ENCODE measurements at places on chromosomes 12 and 14. TPM values are rescaled to one million over a fixed set of nuclear protein-coding genes. Genes with fewer than 3 reads are reported as not detected.

GRCh38 chr14:26255213-26255612 lies 342.6 kb downstream of the NOVA1 start:
- DNase-seq, result peak; percentile 18

DNA sequence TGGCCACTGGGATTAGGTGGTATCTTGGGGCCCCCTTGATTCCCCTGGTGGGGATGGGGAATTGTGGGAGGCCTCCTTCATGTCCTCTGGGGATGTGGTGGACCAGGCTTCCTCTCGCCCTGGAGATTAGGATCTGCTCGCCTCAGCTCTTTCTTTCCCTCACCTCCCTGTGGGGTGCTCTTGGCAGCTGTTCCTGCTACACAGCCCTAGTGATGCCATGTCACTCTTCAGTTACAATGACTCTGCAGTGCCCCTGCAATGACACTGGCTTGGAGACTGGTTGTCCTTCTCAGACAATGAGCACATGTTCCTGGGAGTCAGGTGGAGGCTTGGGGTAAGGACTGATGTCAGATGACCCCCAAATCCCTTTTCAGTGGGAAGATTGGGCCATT lies 83.9 kb downstream of the ADCK1 start:
- DNase-seq, result no peak

GRCh38 chr14:95164506-95164905 lies 7.2 kb upstream of the DICER1 start:
- no peak for DNase-seq

GRCh38 chr14:43706900-43707299 lies 800.2 kb downstream of the FSCB start:
- no peak for DNase-seq

DNA sequence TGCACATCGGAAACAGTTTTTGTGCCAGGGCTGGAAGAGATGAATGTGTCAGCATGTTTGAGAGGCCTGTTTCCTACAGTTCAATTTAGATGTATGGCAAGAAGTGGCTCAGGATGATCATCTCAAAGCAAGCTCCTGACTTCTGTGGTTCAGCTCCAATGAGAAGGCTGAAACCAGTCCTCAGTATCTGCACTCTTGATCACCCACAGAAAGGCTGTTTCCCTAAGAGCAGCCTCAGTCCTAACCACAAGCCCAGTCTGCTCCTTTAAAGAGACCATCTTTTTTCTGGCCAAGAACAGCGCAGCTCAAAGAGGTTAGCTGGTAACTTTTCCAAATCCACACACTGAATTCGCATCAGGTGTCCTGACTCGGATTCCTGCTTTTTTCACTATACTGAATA lies 19.2 kb downstream of the CSRP2 start:
- DNase-seq, result no peak

DNA sequence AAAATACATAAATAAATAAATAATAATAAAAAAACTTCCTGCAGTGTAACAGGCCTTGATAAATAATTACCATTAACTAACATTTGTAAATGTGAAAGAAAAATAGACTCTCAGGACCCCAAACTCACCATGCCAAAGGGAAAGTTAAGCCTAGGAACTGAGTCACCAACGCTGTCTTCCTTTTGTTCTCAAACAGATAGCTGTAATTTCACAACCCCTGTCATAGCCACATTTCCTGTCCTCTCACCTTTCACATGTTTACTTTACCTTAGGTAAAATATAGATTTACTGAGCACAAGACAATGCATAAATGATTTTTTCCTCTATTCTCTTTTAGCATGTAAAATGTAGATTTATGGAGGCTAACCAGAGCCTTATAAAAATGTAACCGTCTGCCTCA lies 35.9 kb upstream of the CHST11 start:
- no peak for DNase-seq

The APPL2 gene
- 21.7 TPM for polyA plus RNA-seq
